ENCODE measurements at places on chromosomes 1 and 21. TPM values are rescaled to one million over a fixed set of nuclear protein-coding genes. Genes with fewer than 3 reads are reported as not detected.

DNA sequence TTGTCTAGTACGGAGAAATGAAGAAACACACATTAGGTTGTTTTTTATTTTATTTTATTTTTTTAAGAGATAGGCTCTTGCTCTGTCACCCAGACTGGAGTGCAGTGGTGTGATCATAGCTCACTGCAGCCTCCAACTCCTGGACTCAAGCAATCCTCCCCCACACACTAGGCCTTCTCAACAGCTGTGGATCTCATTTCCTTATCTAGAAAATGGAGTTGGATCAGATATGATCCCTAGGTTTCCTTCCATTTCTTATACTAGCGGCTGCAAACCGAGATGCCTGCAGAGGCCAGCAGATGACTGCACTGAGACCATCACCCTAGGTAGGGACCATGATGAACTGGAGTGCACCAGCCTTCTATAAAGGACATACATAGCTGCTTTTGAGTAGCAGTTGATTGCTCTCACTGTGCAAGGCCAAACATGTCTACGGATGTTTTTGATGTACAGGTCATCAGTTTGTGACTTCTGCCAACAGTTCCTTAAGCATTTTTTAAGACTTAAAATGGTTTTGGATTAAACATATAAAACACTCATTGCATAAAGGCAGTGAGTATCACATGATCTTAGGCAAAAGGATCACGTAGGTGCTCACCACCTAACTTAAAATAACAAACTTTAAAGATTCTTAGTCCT lies 11.4 kb upstream of the KLHL12 start:
- no peak for DNase-seq

- DNase-seq, result no peak
Observed at GRCh38 chr1:201230676-201231075, 40.1 kb downstream of the IGFN1 start.

- DNase-seq, result no peak
Observed at GRCh38 chr1:227268943-227269342, 49.3 kb downstream of the CDC42BPA start.

GRCh38 chr21:26539566-26539965 lies 33.5 kb downstream of the CYYR1 start:
- DNase-seq, result no peak

Gene RBM34
- 60.9 TPM for polyA plus RNA-seq

DNA sequence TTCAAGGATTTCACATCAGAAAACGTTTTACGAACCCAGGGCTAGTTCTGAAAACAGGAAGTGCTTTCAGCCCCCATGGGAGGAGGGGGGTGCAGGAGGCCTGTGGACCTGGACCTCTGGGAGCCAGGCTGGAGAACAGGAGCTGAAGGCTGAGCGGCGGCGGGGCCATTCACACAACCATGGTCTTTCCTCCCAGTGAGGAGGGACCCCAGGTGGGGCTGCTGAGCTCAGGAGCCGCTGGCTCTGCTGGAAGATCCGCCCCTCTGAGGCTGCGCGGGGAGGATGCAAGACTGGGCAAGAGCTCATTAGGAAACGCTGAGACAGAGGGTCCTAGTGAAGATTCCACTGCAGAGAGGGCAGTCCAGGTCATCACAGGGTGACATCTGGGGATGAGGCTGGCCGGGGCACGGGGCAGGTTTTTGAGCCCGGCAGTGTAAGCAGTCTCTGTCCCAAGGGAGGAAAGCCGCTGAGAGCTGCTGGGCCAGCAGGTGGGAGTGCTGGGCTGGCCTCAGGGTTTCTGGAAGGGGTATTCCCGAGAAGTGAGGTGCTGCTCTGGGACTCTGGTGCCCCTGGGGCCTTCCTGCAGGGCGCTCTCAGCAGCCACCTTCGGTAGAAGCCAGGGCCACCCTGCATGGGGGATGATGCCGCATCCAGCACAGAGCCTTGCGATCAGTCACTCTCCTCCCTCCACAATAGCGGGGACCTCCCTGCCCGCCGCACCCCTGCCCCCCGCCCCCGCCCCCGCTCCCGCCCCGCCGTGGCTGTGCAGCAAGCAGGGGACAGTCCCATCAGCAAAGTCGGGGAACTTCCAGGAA lies 7.5 kb downstream of the MX2 start:
- peak; percentile 54 for DNase-seq

GRCh38 chr1:101275672-101276071 lies 38.9 kb downstream of the S1PR1 start:
- no peak for DNase-seq

DNA sequence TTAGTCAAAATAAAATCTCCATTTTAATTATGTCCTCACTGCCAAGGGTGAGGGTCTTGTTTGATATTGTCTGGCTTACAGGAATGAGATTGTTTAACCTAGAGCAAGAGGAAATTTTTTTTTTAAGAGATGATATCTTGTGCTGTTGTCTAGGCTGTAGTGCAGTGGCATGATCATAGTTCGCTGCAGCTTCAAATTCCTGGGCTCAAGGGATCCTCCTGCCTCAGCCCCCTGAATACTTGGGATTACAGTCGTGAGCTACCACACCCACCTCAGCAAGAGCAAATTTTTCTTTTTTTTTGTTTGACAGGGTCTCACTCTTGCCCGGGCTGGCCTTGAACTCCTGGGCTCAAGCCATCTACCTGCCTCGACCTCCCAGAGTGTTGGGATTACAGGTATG lies 84.6 kb downstream of the DISP1 start:
- no peak for DNase-seq

DNA sequence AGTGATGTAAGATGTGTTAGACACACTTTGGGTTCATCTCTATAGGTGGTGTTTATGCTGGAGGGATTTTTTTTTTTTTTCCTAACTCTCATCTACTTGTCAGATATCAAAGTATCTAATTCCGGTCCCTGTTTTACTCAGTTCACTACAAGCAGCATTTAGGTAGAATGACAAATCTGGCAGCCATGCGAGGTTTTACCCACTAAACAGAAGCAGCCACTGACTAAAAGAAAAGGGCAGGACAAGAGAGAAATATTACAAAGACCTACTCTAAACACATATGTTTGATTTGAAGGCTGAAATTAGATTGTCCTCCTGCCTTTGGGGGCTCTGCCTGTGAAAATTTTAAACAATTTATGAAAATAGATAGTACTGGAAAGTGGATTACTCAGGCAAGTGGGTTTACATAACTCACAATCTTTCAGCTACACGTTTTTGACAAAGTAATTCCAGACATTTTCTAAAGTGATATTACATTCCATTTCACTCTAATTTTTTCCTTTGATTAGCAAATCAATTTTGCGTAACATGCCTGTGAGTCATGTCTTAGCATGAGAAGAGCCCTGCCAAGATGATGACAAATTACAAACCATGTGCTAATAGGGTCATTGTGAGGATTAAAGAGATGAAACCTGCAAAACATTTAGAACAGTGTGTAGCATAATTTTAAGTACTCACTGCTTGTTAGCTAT lies 172.6 kb downstream of the PLA2G4A start:
- DNase-seq, result no peak

DNA sequence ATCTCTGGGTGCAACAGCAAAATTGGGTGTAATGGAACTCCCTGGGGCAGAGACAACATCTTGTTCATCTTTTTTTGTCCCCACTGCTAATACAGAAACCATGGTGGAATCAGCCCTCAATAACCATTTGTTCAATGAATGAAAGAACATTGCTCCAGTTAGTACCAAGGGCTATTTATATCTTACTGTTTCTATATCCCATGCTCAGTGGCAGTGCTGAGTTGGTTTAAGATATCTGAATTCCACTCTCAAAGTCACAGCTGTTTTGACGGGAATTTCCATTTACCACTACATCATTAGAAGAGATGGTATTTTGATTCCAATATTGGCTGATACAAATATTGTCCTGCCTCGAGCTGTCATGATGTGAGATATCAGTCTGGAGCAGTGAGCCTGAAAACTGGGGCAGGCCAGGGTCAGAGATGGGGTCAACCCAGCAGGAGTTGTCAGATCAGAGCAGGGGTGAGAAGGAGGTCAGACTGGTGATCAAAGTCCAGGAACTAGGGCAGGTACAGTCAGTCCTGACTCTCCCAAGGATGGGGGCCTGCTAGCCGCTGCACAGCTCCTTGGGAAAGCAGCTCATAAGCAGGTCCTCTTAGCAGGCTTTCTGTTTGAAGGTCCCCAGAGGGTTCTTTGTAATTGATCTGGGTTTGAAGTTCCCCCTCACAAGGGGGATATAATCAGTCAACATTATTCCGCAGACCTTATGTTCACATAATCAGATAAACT lies 5.8 kb upstream of the PHC2 start:
- DNase-seq, result peak; percentile 27

- peak; percentile 7 for DNase-seq
Observed at GRCh38 chr1:75641325-75641724, 30.4 kb upstream of the SLC44A5 start.

DNA sequence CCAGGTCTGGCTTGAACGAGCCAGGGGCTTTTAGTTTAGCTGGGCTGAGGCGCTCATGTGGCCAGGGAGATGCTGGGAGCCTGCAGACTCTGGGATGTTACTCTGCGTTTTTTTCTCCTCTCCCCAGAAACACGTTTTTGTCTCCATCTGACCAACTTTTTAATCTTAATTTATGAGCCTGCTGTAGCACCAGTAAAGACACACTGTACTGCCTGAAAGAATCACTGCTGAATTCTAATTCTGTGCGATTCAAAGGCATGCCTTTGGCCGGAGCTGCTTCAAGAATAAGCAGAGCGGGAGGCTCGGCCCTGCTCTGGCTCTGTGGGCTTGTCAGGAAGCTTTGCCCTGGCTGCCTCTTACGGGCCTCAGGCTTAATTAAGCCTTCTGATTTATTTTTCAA lies 129.5 kb downstream of the CAMTA1 start:
- DNase-seq, result no peak

DNA sequence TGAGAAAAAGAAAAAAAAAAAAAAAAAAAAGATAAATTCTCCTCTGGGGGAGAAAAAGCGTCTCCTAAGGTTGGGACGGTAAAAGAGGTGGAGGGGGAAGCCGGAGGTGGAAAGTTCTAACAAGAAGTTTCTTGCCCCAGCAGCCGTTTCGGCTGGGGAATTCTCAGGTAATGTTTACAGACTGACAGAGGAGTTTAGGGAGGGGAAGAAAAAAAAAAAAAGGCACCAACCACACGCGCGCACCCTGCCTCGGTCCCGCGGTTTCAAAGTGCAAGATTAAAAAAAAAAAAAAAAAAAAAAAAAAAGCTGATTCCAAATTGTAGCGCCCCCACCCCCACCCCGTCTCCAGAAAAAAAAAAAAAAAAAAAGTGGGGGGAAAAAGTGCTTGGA lies 504 bp downstream of the DHRS3 start:
- DNase-seq, result peak; percentile 80

Gene ARMH1
- 5.7 TPM for polyA plus RNA-seq

DNA sequence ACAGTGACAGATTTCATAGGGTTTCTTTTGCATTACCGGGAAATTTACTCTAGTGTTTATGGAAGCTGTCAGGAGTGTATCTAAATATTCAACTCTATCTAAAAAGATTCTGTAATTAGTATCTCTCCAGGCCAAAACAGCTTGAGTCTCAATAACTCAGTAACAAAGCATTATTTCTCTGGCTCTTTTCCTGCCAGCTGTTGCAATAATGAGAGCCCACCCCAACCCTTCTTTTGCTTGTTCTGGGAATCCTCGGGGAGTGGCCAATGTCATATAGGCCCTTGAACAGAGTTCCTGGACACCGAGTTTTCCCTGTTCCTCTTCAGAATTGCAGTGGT lies 120.1 kb upstream of the SGIP1 start:
- DNase-seq, result no peak

GRCh38 chr21:45995686-45996179 lies 14.2 kb downstream of the COL6A1 start:
- DNase-seq, result no peak

Gene HUNK
- polyA plus RNA-seq, result 0.31 TPM

Gene DTL
- 1.4 TPM for polyA plus RNA-seq

- DNase-seq, result no peak
Observed at GRCh38 chr1:33322870-33323585, 2.1 kb upstream of the A3GALT2 start.

DNA sequence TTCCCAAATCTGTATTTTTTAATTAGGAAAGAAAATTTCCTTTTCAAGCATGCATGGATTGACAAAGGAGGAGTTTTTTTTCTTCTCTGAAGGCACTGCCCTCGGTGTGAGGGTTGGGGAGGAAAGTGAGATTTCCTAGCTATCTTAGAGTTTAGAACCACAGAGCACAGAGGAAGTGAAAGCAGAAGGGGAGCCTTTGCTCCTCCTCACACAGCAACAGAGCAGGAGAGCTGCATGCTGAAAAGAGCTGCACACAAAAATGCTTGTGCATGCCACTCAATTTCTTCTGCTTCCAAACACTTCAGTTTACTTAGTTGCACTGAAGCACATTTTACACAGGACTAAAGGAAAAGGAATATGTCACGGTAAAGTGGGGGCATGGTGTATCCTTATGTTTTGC lies 308.1 kb downstream of the GPATCH2 start:
- DNase-seq, result no peak

DNA sequence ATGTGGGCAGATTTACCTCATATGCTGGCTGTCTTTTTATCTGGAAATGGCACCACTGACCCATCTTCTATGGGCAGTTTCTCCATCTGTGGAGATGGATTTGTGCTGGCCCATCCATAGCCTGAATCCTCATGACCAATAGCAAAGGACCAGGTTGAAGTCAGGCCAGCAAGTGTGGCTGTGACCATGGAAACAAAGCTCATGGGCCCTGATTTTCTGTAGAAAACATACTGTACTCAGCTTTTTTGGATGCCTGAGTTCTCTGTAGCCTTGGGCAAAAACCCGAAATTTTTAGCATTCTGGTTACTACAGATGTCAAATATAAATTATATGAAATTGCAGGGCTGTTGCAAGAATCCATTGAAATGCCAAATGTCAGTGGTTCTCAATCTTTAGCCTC lies 155.0 kb downstream of the PLXNA2 start:
- DNase-seq, result no peak

GRCh38 chr1:153779781-153780541 lies 4.8 kb downstream of the SLC27A3 start:
- DNase-seq, result no peak

Gene FCRL2
- polyA plus RNA-seq, result 0.37 TPM

Gene RHD
- polyA plus RNA-seq, result not detected

Gene LCE1D
- not detected for polyA plus RNA-seq

DNA sequence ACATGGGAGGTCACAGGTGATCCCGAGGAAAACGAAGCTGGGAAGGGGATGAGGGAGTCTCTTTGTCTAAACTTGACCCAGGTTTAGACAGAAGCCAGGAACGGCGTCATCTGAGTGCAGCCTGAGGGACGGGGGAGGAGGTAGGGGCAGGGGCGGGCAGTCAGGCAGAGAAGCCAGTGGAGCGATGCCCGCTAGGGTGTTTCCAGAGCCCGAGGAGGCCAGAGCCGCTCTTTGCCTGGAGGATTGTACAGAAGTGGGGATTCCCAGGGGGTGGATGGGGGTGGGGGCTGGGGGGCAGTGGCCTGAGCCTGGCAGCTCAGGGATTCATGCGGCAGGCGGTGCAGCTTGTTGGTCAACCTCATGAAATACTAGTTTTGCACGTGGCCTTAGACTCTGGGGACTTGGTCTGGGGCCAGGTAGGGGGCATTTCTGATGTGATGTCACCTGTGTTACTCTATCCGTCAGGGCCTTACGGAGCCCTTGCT lies 58.4 kb downstream of the VPS26C start:
- DNase-seq, result peak; percentile 30

DNA sequence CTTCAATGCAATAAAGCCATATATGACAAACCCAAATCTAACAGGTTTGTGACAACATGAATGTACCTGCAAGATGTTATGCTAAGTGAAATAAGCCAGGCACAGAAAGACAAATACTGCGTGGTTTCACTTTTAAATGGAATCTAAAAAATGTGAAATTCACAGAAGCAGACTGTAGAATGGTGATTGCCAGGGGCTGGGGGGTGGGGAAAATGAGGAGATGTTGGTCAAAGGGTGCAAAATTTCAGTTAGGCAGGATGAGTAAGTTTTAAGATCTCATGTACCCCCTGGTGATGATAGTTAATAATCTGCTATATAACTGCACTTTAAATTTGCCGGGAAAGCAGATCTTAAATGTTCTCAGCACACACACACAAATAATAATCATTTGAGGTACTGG lies 160.5 kb downstream of the PTBP2 start:
- no peak for DNase-seq

All from stomach (tissue), 19 donors.